T-helper 22 cell (primary cell): ENCODE measurements at places on chromosomes 6 and 20.

GRCh38 chr6:148192310-148192709 lies 150.3 kb upstream of the SASH1 start:
- no peak for DNase-seq

DNA sequence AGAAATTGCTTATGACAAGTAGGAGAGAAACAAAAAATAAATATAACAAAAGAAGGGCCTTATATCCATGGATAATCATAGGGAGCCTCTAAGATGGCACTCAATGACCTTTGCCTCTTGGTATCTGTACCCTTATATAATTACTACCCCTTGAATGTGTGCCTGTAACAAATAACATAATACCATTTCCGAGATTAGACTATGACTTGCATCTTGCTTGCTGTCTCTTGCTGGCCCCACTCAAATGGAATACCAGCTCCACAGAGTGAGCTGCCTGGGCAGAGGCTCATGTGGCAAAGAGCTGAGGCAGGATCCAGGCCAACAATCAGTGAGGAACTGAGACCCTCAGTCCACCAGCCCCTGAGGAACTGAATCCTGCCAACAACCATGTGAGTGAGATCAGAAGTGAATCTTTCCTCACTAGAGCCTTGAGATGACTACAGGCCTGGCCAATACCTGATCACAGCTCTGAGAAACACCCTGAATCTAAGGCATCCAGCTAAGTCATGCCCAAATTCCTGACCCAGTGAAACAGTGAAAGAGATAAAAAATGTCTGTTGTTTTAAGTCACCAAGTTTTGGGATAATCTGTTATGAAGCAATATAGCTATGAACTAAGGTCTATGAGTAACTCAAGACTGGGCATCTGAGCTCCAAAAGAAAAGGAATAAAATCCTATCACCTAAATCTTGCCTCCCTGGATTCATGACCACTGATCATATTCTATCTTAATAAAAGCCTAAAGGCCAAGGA lies 5.5 kb downstream of the KATNA1 start:
- DNase-seq = no peak

DNA sequence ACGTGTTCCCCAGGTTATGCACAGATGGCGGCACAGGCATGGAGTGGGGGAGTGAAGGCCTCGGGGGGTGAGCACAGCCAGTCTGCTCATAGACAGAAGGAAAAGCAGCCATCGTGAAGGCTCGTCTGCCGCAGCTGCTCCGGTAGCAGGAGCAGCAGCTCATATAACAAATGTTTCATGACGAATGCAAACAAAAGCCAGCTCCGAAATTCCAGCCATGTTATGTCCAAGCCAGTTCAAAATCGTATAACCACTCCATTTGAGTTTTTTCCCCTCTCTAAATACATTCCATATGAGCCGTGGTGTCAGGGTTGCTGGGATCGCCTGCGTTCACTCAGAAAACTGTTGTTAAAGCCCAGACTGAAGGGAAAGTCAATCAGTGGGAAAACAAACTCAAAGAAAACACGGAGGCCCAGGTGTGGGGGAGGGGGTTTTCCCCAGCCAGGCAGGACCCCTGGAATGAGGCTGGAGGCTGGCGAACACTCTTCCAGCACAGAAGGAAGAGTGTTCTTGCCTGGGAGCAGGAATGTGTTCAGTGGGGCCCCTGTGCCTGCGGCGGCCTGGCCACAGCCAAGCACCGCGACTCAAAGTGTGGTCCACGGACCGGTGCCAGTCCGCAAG lies 280.4 kb upstream of the TAB2 start:
- no peak for DNase-seq

DNA sequence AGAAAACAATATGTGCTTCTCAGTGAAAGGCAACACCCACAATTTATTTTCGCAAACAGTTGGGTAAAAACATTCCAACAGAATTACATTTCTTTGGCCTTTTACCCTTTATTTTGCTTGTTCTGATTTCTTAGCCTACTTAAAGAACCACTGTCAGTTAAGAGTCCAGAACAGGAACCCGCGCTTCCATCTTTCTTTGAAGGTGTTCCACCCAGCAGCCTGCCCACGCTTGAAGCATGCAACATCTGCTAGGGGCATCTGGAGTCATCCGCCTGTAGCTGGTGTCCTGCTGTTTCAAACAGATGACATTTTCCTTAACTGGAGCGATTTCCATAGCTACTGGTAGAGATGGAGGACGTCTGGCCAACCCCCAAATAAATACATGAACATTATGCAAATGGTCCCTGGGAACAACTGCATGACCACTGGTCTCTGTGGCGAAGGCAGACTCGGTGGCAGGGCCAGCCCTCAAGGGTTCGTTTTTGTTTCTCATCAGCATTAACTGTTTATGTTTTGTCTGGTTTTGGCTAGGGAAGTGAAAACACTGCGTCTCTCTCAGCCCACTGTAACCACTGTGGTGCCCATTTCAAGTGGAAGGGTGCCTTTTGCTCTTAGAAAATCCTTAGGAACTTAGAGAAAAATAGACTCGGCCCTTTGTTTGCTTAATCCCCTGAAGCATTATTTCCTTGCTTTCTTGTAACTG lies 51.6 kb downstream of the LAMA4 start:
- DNase-seq = no peak

DNA sequence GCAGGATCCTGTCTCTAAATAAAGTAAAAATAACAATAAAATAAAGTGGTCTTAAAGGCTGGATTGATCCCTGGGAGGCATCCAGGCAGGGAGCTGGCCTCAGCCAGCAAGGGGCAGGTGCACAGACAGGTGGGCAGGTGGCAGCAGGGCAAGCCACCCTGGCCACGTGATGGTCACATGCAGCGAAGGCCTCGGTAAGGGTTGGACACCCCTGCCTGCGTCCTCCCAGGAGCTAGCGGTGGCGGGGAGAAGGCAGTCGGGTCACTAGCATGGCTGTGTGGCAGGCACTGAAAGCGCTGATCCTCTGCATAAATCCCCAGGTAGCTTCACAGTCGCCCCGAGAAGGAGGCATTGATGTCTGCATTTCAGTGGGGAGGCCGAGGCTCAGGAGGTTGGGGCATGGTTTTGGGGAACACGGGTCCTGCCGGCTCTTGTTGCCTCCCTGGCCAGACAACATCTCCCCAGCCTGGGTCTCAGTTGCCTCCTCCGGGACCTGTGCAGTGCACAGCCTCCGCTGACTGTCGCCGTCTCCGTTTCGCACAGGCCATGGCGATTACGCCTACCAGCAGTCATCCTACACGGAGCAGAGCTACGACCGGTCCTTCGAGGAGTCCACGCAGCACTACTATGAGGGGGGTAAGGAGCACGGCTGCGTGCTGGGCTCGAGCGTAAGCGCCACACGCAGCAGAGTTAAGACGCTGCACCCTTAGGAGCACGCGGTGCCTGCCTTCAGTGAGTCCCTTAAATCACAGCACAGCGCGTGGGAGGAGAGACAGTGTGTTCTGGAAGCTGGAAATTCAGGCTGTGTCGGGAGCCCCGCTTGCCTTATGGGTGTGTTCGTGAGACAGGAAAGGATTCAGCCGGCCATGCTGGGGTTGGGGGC lies 17.7 kb upstream of the MTG2 start:
- DNase-seq = no peak
